Fibroblast of mammary gland (primary cell): ENCODE measurements at places on chromosomes 16 and 17.
A peak's percentile ranks its signal among the peaks of the same experiment; 100 is the strongest.

- no peak for DNase-seq
Observed at GRCh38 chr17:27596566-27597187, 34.3 kb upstream of the LGALS9 start.

DNA sequence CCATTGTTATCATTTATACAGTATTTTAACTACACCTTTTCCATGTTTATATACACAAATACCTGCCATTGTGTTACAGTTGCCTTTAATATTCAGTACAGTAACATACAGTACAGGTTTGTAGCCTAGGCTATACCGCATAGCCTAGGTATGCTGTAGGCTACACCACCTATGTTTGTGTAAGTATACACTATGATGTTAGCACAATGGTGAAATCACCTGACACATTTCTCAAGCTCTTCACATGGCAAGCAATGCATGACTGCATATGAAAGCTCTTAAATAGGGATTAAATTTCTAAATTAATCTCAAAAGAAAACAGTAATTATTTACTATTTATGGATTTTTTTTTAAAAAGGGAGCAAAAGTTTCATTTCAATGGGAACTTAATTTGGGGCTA lies 12.0 kb downstream of the LRRC37B start:
- DNase-seq = no peak

DNA sequence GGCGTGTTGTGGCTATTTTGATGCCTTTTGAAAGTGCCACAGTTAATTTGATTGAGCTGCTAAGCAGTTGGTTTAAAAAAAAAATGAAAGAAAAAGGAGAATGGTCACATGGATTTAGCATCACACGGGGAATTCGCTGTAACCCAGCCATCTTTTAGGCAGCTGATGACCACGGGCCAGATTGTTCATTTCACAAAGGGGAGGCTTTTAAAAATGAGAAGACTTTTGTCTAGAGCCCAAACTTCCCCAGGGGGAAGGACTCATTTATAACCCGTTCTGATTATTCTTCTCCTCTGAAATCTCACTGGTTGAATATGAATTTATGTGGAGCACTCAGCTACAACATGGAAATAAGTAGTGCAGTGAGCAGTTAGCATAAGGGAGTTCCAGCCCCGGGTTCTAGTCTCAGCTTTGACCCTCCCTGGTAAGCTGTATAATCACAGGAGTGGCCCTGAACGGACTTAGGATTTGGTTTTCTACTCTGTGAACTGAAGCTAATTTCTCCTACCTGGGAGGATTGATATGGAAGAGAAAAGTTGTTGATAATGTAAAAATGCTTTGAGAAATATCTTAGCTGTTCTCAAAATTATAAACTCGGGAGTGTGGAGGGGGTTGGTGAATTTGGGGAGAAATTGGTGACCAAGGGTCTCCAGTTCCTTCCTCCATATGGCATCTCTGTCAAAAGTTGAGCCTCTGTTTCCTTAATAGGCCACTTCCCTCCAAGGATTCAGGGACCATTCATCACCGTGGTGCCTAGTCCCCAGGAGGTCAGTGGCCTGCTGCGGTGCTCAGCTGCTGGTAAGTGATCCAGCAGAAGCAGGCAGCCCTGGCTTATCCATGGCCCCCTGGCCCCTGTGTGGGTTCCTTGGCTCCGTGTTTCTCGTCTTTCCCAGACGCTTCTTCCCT lies 76.4 kb upstream of the TBX2 start:
- DNase-seq = peak; percentile 40

DNA sequence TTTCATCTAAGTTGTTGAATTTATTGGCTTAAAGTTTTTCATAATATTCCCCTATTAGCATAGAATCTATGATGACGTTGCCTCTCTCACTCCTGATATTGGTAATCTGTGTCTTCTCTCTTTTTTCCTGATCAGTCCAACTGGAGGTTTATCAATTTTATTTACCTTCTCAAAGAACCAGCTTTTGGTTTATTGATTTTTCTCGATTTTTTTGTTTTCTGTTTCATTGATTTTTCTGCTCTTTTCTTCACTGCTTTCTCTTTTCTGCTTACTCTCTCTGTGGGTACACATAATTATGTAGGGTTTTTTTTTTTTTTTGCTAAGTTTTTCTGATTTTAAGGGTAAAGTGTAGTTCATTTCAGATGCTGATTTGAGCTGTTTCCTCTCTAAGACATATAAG lies 29.7 kb downstream of the MRTFB start:
- DNase-seq = no peak

- DNase-seq = no peak
Observed at GRCh38 chr16:27098366-27099049, 31.8 kb downstream of the C16orf82 start.

DNA sequence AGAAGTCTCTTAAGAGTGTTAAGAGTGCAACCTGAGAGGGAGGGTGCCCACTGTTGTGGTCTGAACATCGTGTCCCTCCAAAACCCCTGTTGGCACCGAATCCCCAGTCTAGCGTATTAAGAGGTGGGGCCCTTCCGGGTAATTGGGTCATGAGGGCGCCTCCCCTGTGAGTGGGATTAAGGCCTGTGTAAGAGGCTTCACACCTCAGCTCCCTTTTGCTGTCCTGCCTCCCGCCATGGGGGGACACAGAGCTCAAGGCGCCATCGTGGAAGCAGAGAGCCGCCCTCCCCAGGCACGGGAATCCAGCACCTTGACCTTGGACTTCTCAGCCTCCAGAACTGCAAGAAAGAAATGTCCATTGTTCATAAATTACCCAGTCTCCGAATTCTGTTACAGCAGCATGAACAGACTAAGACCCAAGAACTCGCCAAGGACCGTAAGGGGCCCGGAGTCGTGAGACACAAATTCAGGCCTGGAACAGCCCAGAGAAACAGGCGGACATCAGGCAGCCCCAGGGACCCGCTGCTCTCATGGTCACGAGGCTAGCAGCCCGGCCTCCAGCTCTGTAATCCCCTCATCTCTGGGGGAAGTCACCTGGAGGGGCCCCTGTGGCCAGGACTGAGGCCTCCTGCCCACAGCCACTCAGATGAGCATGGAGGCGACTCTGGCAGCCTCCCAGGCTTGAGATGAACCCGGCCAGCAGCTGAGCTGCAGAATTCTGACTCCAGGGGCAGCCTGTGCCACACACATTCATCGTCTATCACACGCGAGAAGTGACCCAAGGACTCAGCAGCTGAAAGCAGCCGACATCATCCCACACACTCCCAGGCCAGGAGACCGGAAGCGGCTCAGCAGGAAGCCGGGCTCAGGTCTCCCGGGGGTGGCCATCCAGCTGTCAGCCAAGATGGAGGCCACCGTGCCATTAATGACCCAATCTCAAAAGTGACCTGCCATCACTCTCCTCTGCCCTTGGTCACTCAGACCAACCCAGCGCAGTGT lies 12.8 kb upstream of the CHMP6 start:
- no peak for DNase-seq

DNA sequence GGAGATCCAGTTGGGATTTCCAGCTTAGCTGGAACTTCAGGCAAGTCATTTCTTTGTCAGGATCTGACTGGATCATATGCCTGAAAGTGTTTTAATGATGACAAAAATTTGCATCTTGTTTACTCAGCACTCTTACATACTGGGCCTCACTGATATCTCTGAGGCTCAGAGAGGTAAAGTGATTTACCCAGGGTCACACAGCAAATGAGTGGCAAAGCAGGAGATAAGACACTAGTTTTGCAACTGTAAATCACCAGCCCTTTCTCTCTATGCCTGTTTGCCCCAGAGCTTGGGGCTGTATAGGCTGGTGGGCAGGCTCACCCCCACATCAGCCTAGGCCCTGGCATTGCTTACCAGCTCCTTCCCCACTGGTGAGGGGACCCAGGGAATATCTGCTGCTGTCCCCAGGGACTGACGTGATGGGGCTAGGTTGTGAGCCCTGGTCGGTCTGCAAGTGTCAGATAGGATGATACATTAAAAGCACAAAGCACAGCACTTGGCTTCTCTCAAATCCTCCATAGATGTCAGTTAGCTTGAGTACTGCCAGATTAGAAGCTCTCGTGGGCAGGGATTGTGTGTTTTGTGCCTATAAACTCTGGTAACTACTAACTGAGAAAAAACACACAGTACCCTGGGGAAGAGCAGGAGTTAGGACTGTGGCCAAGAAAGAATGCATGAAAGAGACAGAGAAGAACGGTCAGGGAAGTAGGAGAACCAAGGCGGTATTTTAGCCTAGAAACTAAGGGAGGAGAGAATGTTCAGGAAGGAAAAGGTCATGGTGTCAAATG lies 165.4 kb downstream of the COPRS start:
- DNase-seq = no peak

DNA sequence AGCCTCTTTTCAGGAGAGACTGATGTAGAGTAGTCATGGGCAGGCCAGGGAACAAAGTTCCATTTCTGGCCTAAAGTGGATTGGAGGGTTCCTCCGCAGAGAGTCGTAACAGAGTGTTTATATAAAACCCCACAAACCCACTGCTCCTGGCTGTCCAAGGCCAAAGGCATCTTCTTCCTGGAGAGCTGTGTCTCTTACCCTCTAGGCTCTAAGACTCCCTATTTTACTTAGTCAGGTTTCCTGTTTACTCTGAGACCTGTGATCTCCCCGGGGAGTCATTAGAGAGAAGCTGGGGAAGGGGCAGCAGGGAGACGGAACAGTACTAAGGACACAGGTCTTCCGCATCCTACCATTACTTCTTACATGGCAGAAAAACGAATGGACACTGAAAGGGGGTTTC lies 69.5 kb downstream of the HIC1 start:
- DNase-seq = no peak

DNA sequence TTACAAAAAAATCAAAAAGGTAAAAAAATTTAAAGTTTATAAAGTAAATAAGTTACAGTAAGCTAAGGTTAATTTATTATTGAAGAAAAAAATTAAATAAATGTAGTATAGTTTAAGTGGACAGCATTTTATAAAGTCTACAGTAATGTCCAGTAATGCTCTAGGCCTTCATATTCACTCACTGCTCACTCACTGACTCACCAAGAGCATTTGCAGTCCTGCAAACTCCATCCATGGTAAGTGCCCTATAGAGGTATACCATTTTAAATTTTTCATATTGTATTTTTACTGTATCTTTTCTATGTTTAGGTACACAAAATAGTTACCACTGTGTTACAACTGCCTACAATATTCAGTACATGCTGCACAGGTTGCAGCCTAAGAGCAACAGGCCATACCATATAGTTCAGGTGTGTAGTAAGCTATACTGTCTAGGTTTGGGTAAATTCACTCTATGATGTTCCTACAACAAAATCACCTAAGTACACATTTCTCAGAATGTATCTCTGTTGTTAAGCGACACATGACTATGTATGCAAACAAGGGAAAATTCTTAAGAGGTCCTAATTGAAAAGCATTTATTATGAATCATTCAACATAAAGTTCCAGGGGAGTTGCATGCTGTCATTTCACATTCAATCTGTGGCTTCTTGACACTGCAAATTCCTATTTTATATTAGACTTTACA lies 92.3 kb downstream of the SPAG9 start:
- DNase-seq = no peak

- DNase-seq = no peak
Observed at GRCh38 chr16:81480606-81481206, 36.1 kb downstream of the CMIP start.
